ENCODE measurements at places on chromosomes 16 and 17.

- DNase-seq, result no peak
Measured at GRCh38 chr17:18084256-18084655, 3.5 kb upstream of the DRG2 start.

- DNase-seq, result no peak
Measured at GRCh38 chr17:68299817-68300216, 8.5 kb downstream of the ARSG start.

DNA sequence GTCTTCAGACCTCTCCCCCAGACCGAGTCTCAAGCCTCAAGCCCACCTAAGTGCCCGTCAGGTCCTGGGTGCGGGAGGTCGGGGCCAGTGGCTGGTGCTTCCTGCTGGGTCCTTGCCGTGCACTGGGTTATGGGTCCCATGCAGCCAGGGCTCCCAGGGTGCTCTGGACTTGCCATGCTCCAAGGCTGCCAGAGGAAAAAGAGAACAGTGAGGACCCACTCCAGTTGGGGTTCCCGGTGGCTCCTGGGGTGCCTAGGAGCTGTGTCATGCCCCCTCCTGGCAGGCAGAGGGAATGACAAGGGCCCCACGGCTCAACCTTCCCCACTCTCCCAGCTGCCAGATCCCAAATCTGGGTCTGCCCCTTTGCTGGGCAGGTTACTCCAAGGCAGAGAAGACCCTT, 3.8 kb downstream of the SNX20 start:
- DNase-seq, result no peak

DNA sequence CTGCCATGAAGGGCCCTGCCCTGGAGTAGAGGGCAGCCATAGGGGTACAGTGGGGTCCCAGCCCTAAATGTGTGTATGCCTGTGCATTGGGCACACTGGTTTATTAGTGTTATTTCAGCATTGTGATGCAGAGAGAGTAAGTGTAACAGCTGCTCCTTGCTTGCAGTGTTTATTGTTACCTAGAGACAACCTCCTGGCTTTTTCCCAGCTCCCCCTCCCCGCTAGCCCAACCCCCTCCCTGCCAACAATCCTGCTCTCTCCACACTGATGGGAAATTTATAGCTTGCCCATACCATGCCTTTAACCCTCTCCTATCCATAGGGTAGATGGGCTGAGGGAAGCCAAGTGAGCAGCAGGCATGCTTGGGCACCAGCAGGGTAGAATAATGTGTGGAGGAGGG, 51.3 kb downstream of the NEUROD2 start:
- no peak for DNase-seq

DNA sequence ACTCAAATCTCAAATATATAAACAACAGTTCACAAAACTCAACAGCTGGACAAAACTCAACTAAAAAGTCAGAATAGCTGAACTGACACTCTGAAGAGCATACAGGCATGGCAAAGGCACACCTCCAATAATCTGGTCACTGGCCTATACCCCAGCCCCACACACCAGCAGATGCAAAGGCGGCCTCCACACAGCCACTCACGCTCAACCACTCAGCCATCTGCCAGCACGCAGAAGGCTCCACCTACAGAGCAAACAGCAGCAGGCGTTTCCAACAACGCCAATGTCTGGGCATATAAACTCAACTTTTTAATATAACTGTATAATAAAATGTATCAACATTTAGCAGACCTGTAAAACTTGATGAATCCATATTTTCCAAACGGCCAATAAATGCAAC, 17.2 kb downstream of the USP7 start:
- no peak for DNase-seq

GRCh38 chr16:58855291-58855863, 121.3 kb upstream of the GOT2 start:
- no peak for DNase-seq

DNA sequence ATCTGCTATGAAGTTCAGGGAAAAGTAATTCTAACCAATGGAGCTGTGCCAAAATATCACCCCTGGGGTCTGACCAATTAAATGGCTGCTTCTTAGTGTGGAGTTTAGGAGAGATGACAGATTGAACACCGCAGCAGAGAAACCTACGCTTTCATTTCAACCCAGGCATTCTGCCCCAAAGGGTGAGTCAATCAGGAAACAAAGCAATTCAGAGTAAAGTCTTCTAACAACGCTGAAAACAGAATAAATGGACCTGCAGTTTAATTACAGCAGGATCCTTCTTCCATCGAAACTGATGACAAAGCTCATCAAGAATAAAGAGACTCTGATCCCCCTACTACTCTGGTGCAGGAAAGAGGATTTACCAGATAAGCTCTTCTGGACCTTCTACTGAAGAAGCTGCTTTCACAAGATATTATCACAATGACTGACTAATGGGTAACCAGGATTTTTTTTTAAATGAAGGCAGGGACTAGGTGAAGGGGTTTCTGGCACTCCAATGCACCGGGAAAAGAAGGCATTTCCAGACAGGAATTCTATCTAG, 16.7 kb downstream of the RFFL start:
- DNase-seq, result peak; percentile 55

- DNase-seq, result no peak
Measured at GRCh38 chr17:77391668-77392375, 251.1 kb downstream of the SEC14L1 start.
